Stimulated activated CD8-positive, alpha-beta memory T cell treated with anti-CD3 and anti-CD28 coated beads, Interleukin-7, amount 100 ng/mL, for 24 hours (primary cell): ENCODE measurements at places on chromosomes 3 and 15.
A peak's percentile ranks its signal among the peaks of the same experiment; 100 is the strongest.

DNA sequence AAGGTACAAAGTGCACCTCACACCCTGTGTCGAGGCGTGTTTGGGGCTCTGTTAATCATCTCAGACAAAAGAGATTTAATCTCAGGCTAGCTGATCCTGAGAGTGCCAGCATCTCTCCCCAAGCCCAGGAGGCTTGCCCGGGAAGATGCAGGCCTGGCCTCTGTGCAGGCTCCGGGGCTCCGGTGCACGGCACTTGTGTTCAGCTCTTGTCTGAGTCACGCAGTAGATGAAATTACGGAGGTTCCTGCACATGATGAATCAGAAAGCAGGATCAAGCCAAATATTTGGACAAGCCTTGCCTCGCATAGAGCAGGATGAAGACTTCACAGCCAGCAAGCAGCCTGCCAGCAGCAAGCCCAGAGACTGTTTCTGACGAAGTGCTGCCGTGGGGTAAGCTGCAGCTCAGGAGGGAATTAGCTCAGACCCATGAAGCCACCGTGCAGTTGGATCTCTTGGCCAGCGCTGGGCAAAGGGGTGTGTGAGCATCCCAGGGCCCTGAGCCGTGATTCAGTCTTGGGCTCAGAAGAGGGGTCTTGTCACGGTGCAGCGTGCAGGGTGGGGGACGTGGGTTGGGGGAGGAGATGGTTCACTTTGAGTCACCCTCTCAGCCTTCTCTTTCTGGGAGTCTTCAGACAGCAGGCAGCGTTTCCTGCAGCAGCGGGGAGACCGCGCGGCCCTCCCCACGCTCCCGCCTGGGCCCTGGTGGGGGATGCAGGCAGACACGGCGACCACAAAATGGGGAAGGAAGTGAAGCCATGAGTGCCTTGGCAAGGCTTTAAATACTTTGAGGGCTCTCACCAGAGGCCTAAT is 89.2 kb upstream of the MEF2A start:
- DNase-seq, result no peak

DNA sequence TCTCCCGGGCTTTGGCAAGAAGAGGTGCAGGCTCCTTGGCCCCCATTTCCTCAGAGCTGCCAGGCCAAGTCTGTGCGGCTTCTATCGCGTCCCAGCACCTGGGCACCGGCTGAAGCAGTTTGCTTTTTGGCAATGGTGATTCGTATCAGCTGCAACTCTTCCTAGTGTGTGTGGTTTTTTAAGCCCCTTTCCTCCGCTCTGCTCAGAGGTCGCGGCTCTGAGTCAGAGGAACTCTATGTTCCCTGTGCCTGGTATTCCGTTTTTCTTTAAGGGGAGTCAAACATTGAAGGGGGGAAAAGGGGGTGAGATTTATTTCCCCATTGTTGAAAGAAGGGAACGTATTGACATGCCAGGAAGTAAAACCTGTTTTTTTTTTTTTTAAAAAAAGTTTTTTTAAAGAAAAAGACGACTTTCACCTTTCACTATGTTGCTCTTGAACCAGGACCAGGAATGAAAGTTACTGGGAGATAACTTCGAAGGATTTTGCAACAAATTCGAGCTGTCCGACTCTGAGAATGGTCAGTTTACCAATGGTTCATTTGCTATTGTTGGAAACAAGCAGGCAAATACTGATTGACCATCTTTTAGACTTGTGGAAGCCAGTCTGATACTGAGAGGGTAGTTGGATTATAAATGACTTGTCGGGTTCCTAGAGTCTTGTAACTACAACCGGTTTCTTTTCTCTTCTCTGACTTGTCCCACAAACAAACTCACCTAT is 1.1 kb downstream of the ARMC8 start:
- no peak for DNase-seq

DNA sequence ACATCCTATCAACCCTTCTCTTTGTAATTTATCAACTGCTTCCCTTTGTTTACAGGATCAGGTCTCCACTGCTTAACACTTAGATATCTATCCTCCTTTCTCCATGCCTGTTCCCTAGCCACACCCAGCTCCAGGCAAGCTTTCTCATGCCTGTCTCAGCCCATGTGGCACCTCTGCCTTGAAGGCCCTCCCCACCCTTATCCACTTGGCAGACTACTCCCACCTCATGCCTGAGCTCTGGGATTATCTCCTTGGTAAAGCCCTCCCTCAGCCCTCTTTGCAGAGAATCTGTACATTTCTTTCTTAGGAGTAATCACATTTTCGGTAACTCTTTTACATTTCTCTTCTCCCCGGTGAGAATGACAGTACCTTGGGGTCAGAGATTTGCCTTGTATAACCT is 96.0 kb downstream of the ATP1B3 start:
- no peak for DNase-seq

DNA sequence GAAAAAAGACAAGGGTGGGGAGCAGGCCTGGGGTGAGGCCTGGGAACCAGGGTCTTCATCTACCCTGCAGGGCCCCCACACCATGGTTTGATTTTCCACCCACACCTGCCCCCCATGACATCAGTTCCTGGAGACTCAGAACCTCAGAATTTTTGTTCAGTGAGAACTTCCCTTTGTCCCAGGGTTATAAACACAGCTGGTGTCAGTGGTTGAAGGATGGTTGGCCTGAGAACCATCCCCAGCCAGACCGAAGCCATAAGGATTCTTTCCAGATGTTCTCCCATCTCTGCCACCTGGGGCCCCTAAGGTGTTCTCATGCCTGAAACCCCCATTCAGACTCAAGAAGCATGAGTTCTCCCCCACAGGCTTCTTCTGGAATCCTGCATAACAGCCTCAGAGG is 16.6 kb downstream of the CCDC33 start:
- no peak for DNase-seq

- no peak for DNase-seq
These were observed 32.3 kb upstream of the LEKR1 start for GRCh38 chr3:156793851-156794250.

DNA sequence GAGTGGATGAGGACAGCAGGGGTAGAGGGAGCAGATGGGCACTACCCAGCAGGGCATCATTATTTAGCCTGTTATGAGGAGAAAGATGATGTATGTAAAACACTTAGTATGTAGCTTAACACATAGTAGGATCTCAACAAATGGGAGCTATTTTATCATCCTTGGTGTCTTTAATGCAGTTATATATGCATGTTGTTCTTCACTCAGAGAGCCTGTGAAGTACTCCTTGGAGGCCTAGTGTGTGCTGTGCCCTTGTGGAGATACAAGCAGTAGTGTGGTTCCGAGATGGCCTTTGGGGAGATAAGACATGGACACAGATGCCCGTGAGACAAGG is 124.2 kb downstream of the LIPC start:
- no peak for DNase-seq

- peak; percentile 66 for DNase-seq
These were observed 3.7 kb downstream of the BMF start for GRCh38 chr15:40104865-40105516.

GRCh38 chr15:60895986-60896385 is 333.1 kb downstream of the RORA start:
- DNase-seq, result no peak

DNA sequence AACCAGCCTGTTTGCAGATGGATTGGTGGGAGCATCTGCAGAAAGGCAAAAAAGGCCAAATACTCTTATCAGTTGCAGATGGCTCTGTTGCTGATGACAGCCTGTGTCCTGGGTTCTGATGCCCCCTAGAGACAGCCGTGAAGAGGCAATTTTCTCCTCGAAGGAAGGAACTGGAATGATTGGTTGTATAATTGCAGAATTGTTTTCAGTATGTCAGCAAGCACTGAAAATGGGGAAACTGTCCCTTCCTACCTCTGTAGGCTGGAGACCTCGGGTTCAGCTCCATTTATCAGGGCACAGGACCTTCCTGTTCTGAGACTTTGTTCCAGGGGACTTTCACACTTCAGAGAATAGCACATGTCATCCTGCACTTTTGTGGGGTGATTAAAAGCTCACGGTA is 103.0 kb downstream of the PGPEP1L start:
- no peak for DNase-seq

- no peak for DNase-seq
These were observed 247.4 kb downstream of the SHOX2 start for GRCh38 chr3:157858821-157859220.

DNA sequence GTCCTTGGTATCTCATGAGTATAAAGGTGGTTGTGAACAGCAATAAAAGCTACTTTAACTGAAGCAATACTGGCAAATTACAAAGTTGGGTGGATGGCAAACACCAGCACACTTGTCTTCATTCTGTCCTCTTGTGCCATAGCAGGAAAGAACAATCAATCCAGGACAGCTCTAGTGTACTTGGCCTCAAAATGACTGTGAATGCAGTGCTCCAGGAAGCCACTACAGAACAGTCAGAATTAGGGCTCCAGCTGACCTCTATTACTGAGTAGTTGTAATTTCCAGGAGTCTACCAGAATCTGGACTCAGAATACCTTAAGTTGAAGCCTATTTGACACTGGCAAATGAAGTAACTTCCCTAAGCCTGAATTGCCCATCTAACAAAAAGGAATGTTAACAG is 339.0 kb upstream of the WNT5A start:
- DNase-seq, result no peak

DNA sequence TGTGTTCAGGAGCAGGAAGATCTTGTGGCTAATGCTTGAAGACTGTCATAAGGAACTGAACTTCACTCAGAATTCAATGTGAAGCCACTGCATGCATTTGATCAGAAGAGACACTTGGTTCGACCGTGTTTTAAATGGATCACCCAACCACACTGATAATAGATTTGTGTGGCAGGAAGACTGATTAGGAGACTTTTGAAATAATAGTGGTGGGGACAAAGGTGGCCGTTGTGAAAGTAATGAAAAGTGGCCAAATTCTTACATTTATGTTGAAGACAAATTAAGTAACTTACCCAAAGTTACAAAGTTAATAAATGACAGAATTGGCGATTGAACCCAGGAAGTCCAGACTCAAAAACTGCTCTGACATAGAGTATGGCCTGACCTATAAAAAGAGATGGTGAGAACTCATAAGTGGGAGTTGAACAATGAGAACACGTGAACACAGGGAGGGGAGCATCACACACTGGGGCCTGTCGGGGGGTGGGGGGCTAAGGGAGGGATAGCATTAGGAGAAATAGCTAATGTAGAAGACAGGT is 286.9 kb upstream of the DNAJC19 start:
- DNase-seq, result no peak

- no peak for DNase-seq
These were observed 32.2 kb upstream of the TRH start for GRCh38 chr3:129942296-129942695.

DNA sequence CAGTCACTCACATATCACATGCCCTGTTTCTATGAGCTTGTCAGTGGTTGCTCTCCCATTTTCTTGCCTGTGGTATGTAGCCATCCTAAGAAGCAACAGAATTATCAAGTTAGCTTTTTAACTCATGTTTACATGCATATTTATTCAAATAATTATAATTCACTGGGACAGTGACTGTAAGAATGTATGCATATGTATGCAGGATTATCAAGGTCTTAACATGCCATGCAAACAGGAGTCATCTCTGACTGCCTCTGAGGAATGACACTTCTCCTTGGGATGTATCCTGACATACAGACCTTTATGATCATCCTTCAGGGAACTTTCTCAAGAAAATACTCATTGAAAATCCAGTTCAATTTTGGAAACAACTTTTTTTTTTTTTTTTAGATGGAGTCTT is 240.9 kb downstream of the CPNE4 start:
- no peak for DNase-seq

DNA sequence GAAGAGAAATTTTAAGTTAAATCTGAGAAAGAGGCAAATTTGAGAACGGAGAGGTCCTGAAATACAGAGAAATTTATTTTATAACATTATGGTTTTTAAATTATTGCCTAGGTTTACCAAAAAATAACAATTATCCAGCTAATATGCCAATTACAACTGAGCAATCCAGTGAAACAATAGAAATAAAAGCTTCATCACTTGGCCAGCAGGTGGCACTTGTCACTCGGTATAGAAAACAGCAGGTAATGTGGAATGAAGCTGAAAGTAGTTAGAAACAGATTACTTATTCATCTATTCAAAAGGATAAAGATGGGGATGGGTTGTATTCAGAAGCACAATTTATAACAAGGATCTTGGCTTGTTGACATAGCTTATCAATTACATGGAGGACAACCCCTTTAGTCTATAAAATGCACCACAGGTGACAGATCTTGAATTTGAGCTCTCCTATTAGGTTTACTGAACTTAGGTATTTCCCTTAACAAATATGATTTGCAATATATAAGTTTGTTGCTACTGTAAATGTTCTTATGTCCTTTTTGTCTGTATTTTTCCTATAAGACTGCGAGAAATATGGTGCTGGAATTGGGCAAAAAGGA is 70.1 kb upstream of the GUCA1C start:
- peak; percentile 2 for DNase-seq

DNA sequence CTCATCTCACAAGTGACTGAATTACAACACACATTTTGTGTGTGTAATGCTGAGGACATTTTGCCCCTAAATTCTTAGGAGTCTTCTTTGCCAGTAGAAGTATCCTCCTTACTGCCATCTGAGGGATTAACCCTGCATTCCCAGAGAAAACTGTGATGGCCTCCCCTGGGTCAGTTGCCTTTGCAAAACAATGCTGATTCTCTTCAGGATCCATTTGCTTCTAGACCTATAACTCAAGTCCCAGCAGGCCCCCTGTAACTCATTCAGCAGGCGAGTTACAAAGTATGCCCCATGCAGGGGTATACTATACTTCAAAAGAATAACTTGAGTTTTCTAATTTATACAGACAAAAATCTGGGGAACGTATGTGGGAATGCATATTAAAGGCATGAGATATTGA is 6.6 kb upstream of the MCF2L2 start:
- no peak for DNase-seq

GRCh38 chr3:117963858-117964257 is 1070.8 kb downstream of the IGSF11 start:
- DNase-seq, result no peak

GRCh38 chr3:195808741-195809290 is 2.9 kb downstream of the MUC4 start:
- no peak for DNase-seq

DNA sequence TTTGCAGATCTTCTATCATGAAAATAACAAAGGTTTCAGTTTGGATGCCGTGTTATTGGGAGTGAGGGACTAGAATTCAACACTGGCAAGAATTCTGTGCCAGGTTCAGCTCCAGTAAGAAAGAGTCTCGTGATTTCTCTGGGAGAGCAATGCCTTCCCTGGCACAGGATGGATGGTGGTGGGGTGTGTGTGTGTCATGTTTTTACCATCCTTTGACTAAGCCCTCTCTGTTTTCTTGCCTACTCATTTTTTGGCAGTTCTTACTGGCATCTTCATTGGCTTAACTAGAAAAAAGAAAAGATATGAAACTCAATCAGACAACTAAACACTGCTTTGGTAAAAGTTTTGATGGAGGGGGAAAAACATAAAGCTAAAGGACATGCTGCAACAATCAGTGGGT is 86.6 kb downstream of the FMN1 start:
- DNase-seq, result no peak

- no peak for DNase-seq
These were observed 63.6 kb upstream of the NR2E3 start for GRCh38 chr15:71746719-71747118.

- DNase-seq, result no peak
These were observed 9.4 kb downstream of the CILP start for GRCh38 chr15:65201918-65202317.
